NCI-H524 treated with DMSO at 0.1 percent for 48 hours (cell line): ENCODE measurements at places on chromosomes 1 and 21.

GRCh38 chr1:87279536-87279875, 49.2 kb upstream of the LMO4 start:
- DNase-seq: no peak

DNA sequence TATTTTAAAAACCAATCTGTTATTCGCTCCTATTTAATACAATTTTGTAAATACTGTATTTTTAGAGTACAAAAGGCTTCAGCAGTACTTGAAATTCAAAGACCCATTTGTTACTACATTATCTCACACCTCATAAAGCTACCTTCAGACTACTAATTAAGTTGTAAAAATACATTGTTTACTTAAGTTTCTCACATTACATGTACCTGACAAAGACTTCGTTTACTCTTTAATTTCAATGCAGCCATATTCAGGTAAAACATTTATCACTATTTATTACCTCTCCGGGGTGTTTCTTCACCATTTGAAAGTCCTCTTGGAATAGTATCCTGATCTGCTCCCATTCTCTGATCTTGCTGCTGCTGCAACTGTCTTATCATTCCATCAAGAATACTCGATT, 55.2 kb downstream of the BRWD1 start:
- DNase-seq: no peak

DNA sequence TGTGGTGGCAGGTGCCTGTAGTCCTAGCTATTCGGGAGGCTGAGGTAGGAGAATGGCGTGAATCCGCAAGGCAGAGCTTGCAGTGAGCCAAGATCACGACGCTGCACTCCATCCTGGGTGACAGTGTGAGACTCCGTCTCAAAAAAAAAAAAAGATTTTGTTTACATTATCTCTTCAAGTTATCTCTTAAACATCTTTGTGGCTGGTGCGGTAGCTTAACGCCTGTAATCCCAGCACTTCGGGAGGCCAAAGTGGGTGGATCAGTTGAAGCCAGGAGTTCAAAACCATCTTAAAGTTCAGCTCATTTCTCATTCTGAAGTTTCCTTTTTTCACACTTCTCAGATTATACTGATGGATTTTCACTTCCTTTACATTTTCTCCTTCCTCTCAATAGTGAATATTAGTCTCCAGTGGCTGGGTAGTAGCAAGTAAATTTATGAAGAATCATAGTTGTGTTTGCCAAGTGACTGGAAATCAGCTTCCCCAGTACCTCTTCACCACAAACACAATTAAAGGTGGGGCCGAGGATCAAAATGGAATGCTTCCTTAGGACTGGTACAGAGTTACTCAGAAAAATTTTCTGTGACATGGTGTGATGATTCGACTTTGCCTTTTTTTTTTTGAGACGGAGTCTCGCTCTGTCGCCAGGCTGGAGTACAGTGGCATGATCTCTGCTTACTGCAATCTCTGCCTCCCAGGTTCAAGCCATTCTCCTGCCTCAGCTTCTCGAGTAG, 13.8 kb downstream of the PIP5K1A start:
- DNase-seq: no peak

DNA sequence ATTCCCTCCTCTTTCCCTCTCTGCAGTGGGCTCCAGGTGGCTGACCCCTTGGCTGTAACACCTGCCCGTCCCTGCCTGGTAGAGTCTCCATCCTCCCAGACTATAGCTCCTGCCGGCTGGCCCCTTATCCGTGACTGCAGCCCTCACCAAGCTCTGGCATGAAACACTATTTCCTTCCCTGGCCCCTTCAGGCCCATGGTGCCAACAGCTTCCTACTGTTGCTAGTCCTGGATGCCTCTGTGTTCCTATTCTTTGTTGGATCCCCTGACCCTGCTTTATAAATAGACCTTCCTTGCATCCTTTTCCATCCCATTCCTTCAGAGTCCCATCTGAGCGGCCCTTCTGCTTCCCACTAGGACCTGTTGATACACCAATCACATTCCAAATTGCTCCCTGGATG, 195.0 kb downstream of the ZNF326 start:
- no peak for DNase-seq

DNA sequence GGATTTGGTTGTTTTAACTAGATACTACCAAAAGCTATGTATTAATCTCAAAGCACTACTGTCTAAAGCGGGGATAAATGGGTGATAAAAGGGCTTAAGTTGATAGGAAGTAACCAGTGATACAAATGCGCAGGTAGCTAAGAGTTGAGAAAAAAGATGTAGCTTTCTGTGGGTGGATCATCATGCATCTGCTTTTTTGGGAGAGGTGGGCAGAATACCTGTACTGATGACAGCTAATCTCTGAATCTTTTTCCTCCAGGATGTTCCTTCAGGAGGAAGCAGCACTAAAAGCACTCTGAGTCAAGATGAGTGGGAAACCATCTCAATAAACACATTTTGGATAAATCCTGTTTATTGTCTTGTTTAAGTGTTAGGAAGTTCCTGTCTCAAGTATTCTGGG, 1.2 kb downstream of the RPS27 start:
- no peak for DNase-seq
